ENCODE measurements at places on chromosomes 12 and 14. TPM values are rescaled to one million over a fixed set of nuclear protein-coding genes. Genes with fewer than 3 reads are reported as not detected.

The DUSP6 gene
- 12.2 TPM for total RNA-seq

The CLEC2B gene
- 1.3 TPM for total RNA-seq

The PPP2R5E gene
- 24.1 TPM for total RNA-seq

The ZNF891 gene
- total RNA-seq, result 0.34 TPM

The CMKLR1 gene
- total RNA-seq, result 0.05 TPM

The CDKL1 gene
- total RNA-seq, result 8.9 TPM

The BICDL1 gene
- total RNA-seq, result 3.8 TPM
